Stimulated activated CD8-positive, alpha-beta memory T cell treated with anti-CD3 and anti-CD28 coated beads, Interleukin-12 subunit alpha, Interleukin-12 subunit beta, amount 100 ng/mL, for 4 hours (primary cell): ENCODE measurements at places on chromosomes 5 and 9.

DNA sequence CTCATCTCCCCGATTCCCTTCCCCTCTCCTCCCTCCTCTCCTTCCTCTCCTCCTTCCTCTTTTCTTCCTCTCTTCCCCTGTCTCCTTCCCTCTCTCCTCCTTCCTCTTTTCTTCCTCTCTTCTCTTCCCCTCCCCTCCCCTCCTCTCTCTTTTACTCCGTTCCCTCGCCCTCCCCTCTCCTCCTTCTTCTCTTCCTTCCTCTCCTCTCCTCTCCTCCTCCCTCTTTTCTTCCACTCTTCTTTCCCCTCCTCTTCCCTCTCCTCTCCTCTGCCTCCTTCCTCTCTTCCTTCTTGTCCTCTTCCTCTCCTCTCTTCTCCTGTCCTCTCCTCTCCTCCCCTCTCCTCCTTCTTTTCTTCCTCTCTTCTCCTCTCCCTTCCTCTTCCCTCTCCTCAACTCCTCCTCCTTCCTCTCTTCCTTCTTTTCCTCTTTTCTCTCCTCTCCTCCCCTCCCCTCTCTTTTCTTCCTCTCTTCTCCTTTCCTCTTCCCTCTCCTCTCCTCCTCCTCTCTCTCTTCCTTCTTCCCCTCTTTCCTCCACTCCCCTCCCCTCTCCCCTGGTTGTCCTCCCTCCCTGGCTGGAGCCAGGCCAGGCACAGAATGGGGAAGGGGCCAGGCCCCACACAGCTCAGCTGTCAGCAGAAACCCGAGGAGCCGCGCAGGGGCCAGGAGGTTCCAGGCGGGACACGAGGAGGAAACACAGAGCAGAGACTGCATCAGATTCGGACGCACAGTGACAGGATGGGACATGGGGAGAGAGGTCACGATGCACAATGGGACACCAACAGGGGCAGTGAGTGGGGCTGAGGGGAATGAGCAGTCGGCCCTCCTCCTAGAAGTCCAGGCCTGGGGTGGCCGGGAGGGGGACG lies 48.0 kb downstream of the CAMK2A start:
- no peak for DNase-seq

- no peak for DNase-seq
These were observed 5.5 kb downstream of the C9orf85 start for GRCh38 chr9:71916834-71917534.

DNA sequence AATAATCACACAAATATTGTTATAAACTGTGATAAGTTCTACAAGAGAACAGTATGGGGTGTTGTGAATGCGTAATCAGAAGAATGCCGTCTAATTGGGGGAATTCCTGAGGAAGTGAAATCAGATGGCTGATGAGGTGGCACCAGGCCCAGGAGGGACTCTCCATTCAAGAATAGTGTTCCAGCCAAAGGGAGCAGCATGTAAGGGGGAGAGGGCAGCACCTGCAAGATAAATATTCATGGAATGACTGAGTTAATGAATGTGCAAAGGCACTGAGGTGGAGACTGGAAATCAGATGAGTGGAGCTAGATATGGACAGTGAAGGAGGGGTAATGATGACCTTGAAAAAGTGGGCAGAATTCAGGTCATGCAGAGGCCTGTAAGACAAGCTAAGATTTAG lies 250.6 kb downstream of the ARRDC3 start:
- no peak for DNase-seq

- no peak for DNase-seq
These were observed 6.6 kb upstream of the RMND5B start for GRCh38 chr5:178123966-178124925.
